A549 treated with Mapracorat at 1 μM for 4 hours (cell line): ENCODE measurements at places on chromosomes 1 and 21. TPM values are rescaled to one million over a fixed set of nuclear protein-coding genes. Genes with fewer than 3 reads are reported as not detected.

RGS16 gene
- 0.25 to 0.45 TPM (median 0.28 TPM) in 5 replicates for total RNA-seq

TLCD4 gene
- total RNA-seq = 5.1 to 12.4 TPM (median 10.1 TPM) in 5 replicates

GABPB2 gene
- 2.4 to 3.1 TPM (median 2.9 TPM) in 5 replicates for total RNA-seq

RXFP4 gene
- total RNA-seq = not detected in 5 replicates

TFF2 gene
- total RNA-seq = not detected in 5 replicates

TMEM240 gene
- 0.24 to 1.1 TPM (median 0.32 TPM) in 5 replicates for total RNA-seq

NLRP3 gene
- not detected in 5 replicates for total RNA-seq

SLC22A15 gene
- 0.52 to 1.0 TPM (median 0.81 TPM) in 5 replicates for total RNA-seq

CYP4A11 gene
- not detected in 5 replicates for total RNA-seq

CYP4B1 gene
- 0.16 TPM in 1 of 5 replicates, not detected in the others for total RNA-seq

CD160 gene
- not detected in 5 replicates for total RNA-seq

CYYR1 gene
- not detected in 5 replicates for total RNA-seq

FMOD gene
- not detected in 5 replicates for total RNA-seq

ITGB2 gene
- total RNA-seq = 0.55 to 0.99 TPM (median 0.76 TPM) in 5 replicates

PDPN gene
- total RNA-seq = not detected in 5 replicates

OR6K3 gene
- total RNA-seq = not detected in 5 replicates

CACNA1S gene
- not detected in 5 replicates for total RNA-seq

MATN1 gene
- 0.11 to 0.26 TPM (median 0.17 TPM) in 4 of 5 replicates, not detected in the other for total RNA-seq

VASH2 gene
- total RNA-seq = 1.7 to 3.5 TPM (median 2.9 TPM) in 5 replicates

TPRG1L gene
- total RNA-seq = 25.6 to 30.8 TPM (median 29.0 TPM) in 5 replicates

SH2D2A gene
- total RNA-seq = 2.4 to 4.2 TPM (median 3.4 TPM) in 5 replicates

SPRR2D gene
- not detected in 5 replicates for total RNA-seq

OR6N1 gene
- not detected in 5 replicates for total RNA-seq

CR2 gene
- not detected in 5 replicates for total RNA-seq

AVPR1B gene
- total RNA-seq = not detected in 5 replicates

ZBTB8A gene
- total RNA-seq = 3.4 to 4.9 TPM (median 4.0 TPM) in 5 replicates

ZBED6 gene
- total RNA-seq = 1.1 to 4.7 TPM (median 3.5 TPM) in 5 replicates

CALML6 gene
- 0.13 to 0.50 TPM (median 0.32 TPM) in 4 of 5 replicates, not detected in the other for total RNA-seq

PRMT2 gene
- 48.6 to 57.9 TPM (median 51.2 TPM) in 5 replicates for total RNA-seq

C1orf74 gene
- total RNA-seq = 1.4 to 1.8 TPM (median 1.4 TPM) in 5 replicates

KRTAP19-2 gene
- total RNA-seq = not detected in 5 replicates

LORICRIN gene
- total RNA-seq = not detected in 5 replicates

TRIM67 gene
- 0.12 to 0.19 TPM (median 0.14 TPM) in 5 replicates for total RNA-seq
